Stimulated activated CD4-positive, alpha-beta T cell treated with anti-CD3 and anti-CD28 coated beads, Interleukin-1b, Interleukin-23, amount 100 ng/mL, for 48 hours (primary cell): ENCODE measurements at places on chromosomes 5 and 9.

DNA sequence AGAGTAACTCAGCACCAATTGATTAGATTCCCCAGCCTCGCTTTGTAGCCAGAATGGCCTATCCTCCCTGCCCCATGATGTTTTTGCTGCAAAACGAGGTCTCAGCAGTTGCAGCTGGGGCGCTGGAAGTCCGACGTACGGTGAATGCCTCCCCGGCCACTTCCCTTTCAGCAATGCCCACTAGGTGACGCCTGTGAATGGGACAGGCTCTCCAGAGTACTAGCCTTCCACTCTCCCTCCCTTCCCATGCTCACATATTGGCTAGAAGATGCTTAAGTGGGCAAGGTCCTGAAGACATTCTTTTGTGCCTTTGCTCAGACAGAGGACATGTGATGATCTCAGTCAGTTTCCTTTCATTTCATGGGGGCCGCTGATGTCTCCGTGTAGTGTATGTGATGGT, 50.8 kb downstream of the DMRT2 start:
- DNase-seq, result peak; percentile 1

GRCh38 chr5:98700730-98701129, 72.7 kb upstream of the RGMB start:
- DNase-seq, result no peak

DNA sequence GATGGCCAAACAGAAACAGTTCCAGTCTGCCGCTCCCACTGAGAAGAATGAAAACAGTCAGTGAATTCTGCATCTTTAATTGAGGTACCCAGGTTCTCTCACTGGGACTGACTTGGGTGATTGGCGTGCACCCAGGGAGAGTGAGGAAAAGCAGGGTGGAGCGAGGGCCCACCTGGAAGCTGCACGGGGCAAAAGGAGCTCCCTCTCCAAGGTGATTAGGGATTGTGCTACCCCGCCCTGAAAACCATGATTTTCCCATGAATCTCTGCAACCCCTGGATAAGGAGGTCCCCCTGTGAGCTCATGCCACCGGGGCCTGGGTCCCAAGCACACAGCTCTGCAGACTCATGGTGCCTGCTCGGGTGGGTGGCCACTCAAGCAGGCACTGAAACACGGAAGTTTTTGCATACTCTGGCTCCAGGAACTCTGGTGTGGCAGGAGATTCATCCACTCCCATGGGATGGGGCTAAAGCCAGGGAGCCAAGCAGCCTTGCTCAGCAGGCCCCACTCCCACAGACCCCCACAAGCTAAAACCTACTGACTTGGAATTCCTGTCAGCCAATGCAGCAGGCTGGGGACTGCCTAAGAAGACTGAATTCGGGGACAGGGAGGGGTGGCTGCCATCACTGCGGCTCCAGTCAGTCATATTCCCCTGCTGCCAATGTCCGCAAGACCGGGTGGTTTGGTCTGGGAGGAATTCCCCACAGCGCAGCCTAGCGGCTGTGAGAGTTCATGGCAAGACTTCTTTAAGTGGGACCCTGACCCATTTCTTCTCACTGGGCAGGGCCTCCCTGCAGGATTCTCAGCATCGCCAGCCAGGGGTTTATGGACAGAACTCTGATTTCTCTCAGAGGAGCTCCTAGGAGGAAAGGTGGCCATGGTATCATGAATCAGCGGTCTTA, 652.2 kb upstream of the RGMB start:
- DNase-seq, result no peak

- DNase-seq, result no peak
These were observed 667.2 kb upstream of the ZNF608 start for GRCh38 chr5:125413496-125414274.

DNA sequence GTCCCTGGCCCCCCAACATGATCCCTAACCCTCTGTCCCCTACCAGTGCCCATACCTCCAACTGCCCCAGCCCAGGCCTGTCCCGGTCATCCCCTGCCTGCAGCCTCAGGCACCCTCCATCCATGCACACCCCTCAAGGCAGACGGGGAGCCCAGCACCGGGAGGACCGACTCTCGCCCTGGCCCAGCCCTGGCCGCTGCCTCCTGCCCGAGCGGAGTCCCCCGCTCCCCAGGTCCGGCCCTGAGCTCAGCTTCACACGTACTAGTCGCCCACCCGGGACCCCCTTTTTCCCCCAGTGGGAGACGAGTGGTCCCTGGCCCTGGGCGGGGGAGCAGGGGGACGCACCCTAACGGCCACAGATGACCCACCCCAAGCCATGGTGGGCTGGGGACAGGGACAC, 49.0 kb upstream of the UBAC1 start:
- no peak for DNase-seq

DNA sequence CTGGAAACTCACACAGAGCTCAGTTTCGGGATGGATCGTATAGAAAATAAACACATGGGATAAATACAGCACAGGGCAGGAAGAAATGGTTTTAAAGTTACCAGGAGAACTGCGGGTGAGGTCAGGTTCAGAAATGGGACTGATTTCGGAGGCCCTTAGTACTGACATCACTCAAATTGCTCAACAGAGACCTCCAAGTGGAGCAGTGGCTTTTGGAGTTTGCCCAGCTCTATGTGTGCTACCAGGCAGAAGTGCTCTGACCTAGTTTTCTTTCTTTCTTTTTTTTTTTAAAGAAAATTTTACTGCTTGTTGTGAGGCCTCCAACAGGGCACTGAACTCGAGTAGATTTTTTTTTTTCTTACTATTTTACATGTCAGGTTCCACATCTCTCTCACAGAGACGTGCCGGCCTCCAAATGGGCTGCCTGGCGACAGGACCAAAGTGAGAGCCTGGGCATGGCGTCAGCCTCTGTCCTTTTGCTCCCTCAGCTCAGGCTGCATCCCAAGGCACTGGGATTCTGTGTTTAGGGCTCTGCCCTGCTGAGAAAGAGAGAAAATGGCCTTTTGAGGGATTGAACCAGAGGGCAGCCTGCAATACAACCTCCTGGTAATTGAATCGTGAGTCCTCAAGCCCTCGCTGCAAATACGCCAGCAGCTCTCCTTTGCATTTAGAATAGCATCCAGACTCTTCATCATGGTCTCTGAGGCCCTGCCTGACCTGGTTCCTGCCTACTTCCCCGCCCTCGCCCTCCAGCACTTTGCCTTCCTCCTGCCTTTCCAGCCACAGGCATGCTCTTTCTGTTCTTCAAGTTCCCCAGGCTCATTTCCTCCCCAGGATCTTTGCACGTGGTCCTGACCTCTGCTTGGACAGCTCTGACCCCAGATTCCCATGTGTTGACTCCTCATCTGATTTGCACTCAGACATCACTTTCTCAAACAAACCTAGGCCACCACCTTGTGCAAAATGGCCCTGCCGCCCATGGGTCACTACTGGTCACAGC, 173.5 kb downstream of the FGF1 start:
- DNase-seq, result no peak

- DNase-seq, result no peak
These were observed 95.9 kb downstream of the NLN start for GRCh38 chr5:65817931-65818330.

- no peak for DNase-seq
These were observed 33.2 kb downstream of the C9orf50 start for GRCh38 chr9:129587487-129588262.

DNA sequence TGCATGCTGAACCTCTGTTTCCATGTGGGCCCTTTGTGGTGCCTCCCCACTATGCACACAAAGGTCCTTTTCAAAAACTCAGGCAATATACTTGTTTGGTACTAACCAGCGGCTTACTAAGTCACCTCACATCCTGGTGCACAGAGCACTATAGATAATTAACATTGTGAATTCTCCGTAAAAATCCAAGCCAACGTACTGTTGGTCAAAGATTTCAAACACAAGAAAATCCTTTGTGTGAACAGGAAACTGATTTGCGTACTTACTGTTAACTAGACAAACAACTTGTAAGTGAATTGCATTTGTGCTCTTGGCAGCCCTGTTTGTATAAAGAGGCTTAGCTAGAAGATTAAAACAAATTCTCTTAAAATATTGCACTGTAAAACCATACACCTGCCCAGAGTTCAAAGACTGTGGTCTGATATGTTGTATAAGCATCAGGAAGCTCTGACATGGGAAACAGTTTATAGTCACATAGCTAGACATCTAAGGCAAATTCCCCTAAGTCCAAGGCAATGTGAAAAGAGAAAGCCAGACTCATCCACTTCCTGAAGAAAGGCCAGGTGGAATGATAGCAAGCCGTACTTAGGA, 125.0 kb upstream of the SLC12A2 start:
- DNase-seq, result no peak

- DNase-seq, result no peak
These were observed 32.8 kb downstream of the COL23A1 start for GRCh38 chr5:178557416-178557815.

- no peak for DNase-seq
These were observed 56.1 kb downstream of the ITGA2 start for GRCh38 chr5:53045263-53045662.

- no peak for DNase-seq
These were observed 3.1 kb upstream of the HOMER1 start for GRCh38 chr5:79516986-79517385.

DNA sequence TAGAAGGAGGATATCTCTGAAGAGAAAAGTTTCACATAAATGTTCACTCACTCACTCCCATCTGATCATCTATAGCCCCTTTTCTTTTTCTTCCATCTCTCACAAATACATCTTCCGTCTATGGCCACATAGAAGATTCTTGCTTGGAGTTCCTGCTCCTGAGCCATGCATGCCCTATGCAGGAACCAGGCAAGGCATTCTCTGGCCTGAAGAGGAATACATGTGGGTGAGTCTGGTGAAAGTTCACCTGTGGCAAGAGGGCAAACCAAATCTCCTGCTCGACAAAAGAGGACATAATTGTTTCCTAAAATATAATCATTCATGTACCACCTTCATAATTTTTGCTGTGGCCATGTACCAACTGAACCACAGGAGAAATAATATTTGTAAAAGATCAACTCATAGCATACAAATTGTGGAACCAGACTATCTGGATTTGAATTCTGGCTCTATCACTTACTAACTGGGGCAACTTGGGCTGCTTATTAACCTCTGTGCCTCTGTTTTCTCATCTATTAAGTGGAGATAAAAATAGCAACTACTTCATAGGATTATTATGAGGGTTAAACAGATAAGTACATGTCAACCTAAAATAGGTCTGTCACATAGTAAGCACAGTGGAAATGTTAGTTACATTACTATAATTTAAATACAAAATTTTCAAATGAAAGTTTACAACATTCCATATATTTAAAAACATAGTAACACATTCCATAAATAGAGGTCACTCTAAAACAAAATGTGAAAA, 121.2 kb upstream of the NFIB start:
- DNase-seq, result no peak

DNA sequence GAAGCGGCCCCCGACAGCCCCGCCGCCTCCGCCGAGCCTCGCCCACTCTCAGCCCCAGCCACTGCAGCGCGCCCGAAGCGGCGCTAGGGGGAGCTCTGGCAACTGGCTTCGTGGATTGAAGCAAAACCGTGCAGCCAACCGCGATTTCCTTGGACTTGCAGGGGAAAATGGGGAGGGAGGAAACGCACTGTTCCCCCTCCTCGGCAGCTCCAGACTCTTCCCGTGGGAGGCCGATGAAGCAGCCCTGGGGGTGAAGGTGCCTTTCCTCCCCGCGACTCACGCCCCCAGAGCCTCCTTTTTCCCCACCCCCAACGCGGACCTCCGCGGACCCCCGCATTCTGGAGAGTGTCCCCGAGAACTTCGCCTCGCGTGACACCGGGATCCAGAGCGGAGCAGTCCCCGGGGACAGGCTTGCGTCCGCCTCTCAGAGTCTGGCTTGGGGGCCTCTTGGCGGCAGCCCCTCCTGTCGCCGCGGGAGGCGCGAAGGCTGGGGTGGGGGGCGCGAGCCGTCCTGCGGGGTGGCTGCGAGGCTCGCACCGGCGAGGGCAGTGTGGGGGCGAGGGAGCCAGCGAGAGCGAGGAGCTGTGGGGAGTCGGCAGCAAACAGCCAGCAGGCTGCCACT, 3.8 kb downstream of the IER5L start:
- DNase-seq, result peak; percentile 79

- DNase-seq, result no peak
These were observed 11.8 kb downstream of the NDFIP1 start for GRCh38 chr5:142120247-142120935.

- no peak for DNase-seq
These were observed 100.9 kb upstream of the SEMA6A start for GRCh38 chr5:116675626-116675910.

- DNase-seq, result no peak
These were observed 2.1 kb downstream of the ZDHHC21 start for GRCh38 chr9:14690948-14691730.

- DNase-seq, result no peak
These were observed 37.8 kb downstream of the GABRP start for GRCh38 chr5:170821257-170821800.

DNA sequence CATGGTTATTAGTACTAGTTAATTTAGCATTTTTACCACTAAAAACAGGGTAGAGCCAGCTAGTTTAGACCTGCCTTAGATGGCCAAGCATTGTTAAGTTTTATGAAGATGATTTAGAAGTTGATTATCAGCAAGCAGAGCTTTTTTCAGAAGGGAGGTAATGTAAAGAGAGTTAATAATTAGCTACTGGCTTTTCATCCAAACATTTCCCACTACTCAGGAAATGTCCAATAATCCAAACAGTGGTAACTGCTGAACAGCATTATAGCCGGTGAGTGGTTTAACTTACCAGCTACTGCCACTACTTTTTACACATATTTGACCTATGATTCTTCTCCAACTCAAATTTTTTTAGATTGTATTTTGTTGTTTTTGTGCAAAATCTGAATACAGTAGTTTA, 1.7 kb downstream of the ITGA1 start:
- no peak for DNase-seq
